Subcutaneous adipose tissue (tissue), 4 donors: ENCODE measurements at places on chromosomes 3 and 15. TPM values are rescaled to one million over a fixed set of nuclear protein-coding genes. Genes with fewer than 3 reads are reported as not detected.

WDR72 gene
- total RNA-seq = not detected

TRA2B gene
- 131 TPM for total RNA-seq

ATP6V1A gene
- total RNA-seq = 46.2 TPM

MST1 gene
- 2.1 TPM for total RNA-seq

TERC gene
- 271 TPM for total RNA-seq

SEMA3G gene
- total RNA-seq = 97.3 TPM
